Mammary microvascular endothelial cell (primary cell): ENCODE measurements at places on chromosomes 11 and 22. TPM values are rescaled to one million over a fixed set of nuclear protein-coding genes. Genes with fewer than 3 reads are reported as not detected.

The CBX7 gene
- 1.6 and 2.1 TPM in 2 replicates for total RNA-seq

The RBX1 gene
- total RNA-seq: 97.5 and 99.3 TPM in 2 replicates

The RAG2 gene
- total RNA-seq: not detected in 2 replicates

The VWA5A gene
- total RNA-seq: 4.8 and 5.8 TPM in 2 replicates

The OR4A16 gene
- not detected in 2 replicates for total RNA-seq

The SEC14L6 gene
- total RNA-seq: not detected in 2 replicates

The F2 gene
- total RNA-seq: 0.10 TPM in 1 of 2 replicates, not detected in the other

The EFCAB6 gene
- under 0.01 and 0.13 TPM in 2 replicates for total RNA-seq

The APOA5 gene
- not detected in 2 replicates for total RNA-seq

The GTSE1 gene
- total RNA-seq: 19.7 and 21.9 TPM in 2 replicates
